ENCODE measurements at places on chromosomes 7 and 10. TPM values are rescaled to one million over a fixed set of nuclear protein-coding genes. Genes with fewer than 3 reads are reported as not detected.

MTERF1 gene
- 36.9 TPM for total RNA-seq

GATA3 gene
- not detected for total RNA-seq

NYAP1 gene
- total RNA-seq = 1.2 TPM

- H3K4me1 ChIP-seq = peaks cover 6% of the 10 kb centered on the region
- H3K4me3 ChIP-seq = no peak overlapping the region
- H3K27ac ChIP-seq = no peak overlapping the region
- H3K36me3 ChIP-seq = no peaks in the 10 kb centered on the region
- H3K27me3 ChIP-seq = no peaks in the 10 kb centered on the region
- DNase-seq = no peak
Measured at GRCh38 chr10:43251419-43252165, 15.3 kb downstream of the RASGEF1A start.

- no peaks in the 10 kb centered on the region for H3K27me3 ChIP-seq
- H3K4me1 ChIP-seq = no peaks in the 10 kb centered on the region
- no peaks in the 10 kb centered on the region for H3K36me3 ChIP-seq
- H3K27ac ChIP-seq = no peak overlapping the region
Measured at GRCh38 chr10:3564346-3565002, 220.5 kb downstream of the KLF6 start.

DNA sequence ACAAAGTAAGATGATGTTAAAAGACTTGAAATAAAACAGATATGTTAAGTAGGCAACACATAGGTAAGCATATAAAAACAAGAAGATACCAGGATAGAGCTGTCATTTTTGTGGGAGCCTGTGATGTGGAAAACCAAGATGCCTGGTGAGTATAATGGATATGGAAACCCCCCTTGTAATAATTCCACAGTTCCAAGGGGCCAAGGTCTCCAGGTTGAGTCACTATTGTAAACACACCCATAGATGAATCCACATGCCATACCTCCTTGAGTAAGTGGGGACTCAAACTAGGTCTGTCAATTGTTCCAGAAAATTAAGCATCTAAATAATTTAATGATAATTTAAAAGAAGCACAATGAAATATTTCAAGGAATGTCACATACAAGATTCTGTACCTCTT lies 15.9 kb downstream of the CAV1 start:
- H3K27ac ChIP-seq = no peak overlapping the region
- DNase-seq = no peak
- H3K4me3 ChIP-seq = no peak overlapping the region
- no peaks in the 10 kb centered on the region for H3K27me3 ChIP-seq
- no peaks in the 10 kb centered on the region for H3K36me3 ChIP-seq

- H3K36me3 ChIP-seq = no peaks in the 10 kb centered on the region
- peak; percentile 92 for DNase-seq
Measured at GRCh38 chr7:141533149-141533949, 17.9 kb upstream of the AGK start.

- no peaks in the 10 kb centered on the region for H3K4me1 ChIP-seq
- no peaks in the 10 kb centered on the region for H3K27me3 ChIP-seq
- DNase-seq = no peak
- H3K36me3 ChIP-seq = no peaks in the 10 kb centered on the region
- no peak overlapping the region for H3K4me3 ChIP-seq
- no peak overlapping the region for H3K27ac ChIP-seq
Measured at GRCh38 chr10:9900751-9901150, 1116.9 kb upstream of the CELF2 start.

GRCh38 chr7:51645702-51646298 lies 329.2 kb upstream of the COBL start:
- no peak overlapping the region for H3K4me3 ChIP-seq
- H3K27me3 ChIP-seq = no peaks in the 10 kb centered on the region
- peaks cover 7% of the 10 kb centered on the region for H3K4me1 ChIP-seq
- DNase-seq = no peak

GRCh38 chr10:131078131-131078881 lies 233.2 kb downstream of the TCERG1L start:
- H3K27me3 ChIP-seq = no peaks in the 10 kb centered on the region
- no peak overlapping the region for H3K27ac ChIP-seq

CFAP70 gene
- 1.1 TPM for total RNA-seq

- H3K27ac ChIP-seq = no peak overlapping the region
- peaks cover 85% of the 10 kb centered on the region for H3K27me3 ChIP-seq
- no peak for DNase-seq
- H3K36me3 ChIP-seq = no peaks in the 10 kb centered on the region
- no peak overlapping the region for H3K4me3 ChIP-seq
Measured at GRCh38 chr10:101044117-101044516, 13.1 kb downstream of the SFXN3 start.

VIM gene
- 820 TPM for total RNA-seq

DNA sequence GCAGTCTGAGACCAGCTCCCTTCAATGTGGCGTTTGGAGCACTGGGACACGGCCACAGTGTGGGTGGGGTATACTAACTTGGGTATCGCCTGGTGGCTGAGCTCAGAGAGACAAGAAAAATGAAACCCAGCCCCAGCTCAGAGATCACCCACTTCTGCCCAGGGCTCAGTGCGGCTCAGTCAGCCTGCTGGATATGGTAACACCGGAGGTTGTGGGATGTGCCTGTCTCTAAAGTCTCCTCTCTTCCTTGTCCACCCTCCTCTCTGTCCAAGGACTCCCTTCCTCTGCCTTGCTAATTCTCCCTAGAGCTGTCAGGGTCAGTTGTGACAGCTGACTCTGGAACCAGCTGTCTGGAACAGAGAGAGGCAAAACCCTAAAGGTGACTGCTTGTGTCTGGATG lies 149.1 kb downstream of the PTPN20 start:
- no peak for DNase-seq
- no peaks in the 10 kb centered on the region for H3K36me3 ChIP-seq
- H3K4me3 ChIP-seq = no peak overlapping the region
- no peaks in the 10 kb centered on the region for H3K4me1 ChIP-seq
- H3K27me3 ChIP-seq = no peaks in the 10 kb centered on the region
- no peak overlapping the region for H3K27ac ChIP-seq

DNA sequence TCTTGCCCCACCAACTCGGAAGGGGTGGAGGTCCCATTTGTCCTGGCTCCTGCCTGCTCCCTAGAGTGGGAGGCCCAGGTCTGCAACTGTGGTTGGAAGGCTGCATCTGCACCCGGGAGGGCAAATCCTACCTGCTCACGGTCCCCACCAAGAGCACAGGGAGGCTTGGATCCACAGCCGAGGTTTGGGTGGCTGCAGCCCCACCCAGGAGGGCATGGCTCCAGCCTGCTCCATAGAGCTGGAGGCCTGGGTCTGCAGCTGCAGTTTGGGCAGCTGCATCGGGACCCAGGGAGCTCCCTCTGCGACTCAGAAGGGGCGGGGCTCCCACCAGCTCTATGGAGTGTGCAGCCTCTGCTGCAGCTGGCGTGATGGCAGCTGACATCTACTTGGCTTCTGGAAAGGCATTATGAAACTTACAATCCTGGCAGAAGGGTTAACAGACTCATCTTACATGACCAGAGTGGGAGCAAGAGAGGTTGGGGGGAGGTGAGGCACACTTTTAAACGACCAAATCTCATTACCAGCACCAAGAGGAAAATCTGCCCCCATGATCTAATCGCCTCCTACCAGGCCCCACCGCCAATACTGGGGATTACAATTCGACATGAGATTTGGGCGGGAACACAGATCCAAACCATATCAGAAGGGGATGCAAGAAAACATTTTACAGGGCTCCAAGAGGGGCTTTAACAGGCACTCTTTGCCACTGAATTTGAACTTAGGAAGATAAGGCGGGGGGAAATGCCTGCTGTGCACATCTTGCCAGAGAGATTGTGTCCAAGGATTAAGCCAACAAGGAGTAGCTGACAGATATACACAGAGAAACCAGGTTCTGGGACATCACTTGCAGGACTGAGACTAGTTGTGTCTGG lies 8.2 kb upstream of the BLVRA start:
- no peaks in the 10 kb centered on the region for H3K36me3 ChIP-seq
- no peak overlapping the region for H3K27ac ChIP-seq
- H3K4me1 ChIP-seq = peaks cover 7% of the 10 kb centered on the region
- no peak overlapping the region for H3K4me3 ChIP-seq

DNA sequence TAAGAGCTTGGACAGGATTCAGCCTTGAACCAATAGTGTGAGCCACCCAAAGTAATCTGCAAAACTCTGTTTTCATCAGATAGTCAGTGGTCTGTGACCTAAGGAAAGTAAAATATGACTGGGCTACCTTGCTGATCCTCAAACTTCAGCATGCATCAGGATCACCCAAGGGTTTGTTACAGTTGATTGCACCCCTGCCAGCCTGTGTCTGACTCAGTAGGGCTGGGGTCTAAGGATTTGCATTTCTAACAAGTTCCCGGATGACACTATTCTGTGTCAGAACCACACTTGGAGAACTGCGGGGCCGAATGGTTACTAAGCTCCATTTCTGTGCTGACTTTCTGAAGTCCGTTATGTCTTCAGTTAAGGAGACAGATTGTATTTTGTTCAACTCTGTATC lies 40.6 kb upstream of the TSPAN13 start:
- no peaks in the 10 kb centered on the region for H3K36me3 ChIP-seq
- no peak overlapping the region for H3K27ac ChIP-seq
- H3K27me3 ChIP-seq = no peaks in the 10 kb centered on the region
- peak; percentile 16 for DNase-seq
- H3K4me1 ChIP-seq = peaks cover 9% of the 10 kb centered on the region

- no peak overlapping the region for H3K27ac ChIP-seq
- H3K27me3 ChIP-seq = no peaks in the 10 kb centered on the region
- H3K4me3 ChIP-seq = no peak overlapping the region
- no peaks in the 10 kb centered on the region for H3K36me3 ChIP-seq
- DNase-seq = no peak
Measured at GRCh38 chr10:33064706-33065105, 106.7 kb upstream of the ITGB1 start.

DNA sequence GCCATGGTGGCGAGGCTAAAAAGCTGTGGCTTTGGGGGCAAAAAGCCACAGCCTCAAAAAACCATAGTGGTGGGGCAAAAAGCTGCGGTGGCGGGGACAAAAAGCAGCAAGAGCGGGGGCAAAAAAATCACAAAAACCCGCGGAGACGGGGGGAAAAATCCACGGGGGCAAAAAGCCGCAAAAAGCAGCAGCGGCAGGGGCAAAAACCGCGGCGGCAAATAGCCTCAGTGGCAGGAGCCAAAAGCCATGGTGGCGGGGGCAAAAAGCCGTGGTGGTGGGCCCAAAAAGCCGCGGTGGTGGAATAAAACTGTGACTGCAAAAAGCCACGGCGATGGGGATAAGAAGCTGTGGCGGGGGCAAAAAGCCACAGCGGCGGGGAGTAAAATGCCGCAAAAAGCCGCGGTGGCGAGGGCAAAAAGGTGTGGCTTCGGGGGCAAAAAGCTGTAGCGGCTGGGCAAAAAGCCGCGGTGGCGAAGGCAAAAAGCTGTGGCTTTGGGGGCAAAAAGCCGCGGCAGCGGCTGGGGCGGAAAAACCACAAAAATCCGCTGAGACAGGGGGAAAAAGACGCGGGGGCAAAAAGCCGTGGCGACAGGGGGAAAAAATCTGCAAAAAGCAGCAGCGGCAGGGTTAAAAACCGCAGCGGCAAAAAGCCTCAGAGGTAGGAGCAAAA lies 526.6 kb downstream of the ZNF33B start:
- H3K27ac ChIP-seq = no peak overlapping the region
- no peak for DNase-seq
- H3K27me3 ChIP-seq = no peaks in the 10 kb centered on the region
- H3K4me1 ChIP-seq = no peaks in the 10 kb centered on the region

GRCh38 chr7:121383235-121383910 lies 12.7 kb downstream of the FAM3C start:
- no peak for DNase-seq
- peaks cover 6% of the 10 kb centered on the region for H3K4me1 ChIP-seq
- no peak overlapping the region for H3K4me3 ChIP-seq

DNA sequence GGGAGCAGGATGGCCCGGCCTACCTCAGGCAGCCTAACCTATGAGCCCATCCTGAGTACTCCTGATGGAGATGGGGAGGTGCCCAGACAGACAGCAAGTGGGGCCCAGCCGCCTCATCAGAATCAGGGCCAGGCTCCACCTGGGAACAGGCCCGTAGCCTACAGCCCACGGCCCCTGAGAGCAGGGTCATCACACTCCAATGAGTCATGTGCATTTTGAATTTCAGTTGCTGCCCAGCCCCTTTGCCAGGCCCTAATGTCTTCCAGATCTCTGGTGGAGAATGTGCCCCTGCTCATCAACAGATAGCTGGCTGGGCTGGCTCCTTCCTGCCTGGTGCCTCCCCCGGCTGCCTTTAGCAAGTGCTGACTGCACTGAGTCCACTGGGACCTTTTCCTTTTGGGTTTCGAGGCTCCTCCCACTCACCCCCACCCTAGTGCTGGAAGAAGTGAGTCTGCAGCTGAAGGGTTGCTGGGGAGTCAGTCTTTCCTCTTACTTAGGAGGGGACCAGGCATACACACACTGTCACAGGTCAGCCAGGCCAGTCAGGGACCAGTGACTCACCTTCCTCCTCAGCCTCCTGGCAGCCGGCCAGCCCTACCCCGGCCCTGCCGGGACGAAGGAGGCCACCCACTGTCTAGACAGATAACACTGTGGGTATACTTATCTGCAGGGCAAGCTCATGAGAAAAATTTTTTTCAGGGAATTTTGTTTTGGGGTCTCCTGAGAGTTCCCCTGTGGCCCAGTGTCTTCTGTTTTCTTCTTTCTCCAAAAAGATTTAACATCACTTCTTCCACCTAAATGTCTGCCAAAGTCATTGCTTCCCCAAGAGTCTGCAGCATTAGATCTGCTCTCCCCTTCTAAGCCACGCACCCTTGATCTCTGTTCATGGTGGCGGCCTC lies 9.1 kb upstream of the ASIC3 start:
- no peak overlapping the region for H3K27ac ChIP-seq
- DNase-seq = no peak
- no peaks in the 10 kb centered on the region for H3K36me3 ChIP-seq
- H3K27me3 ChIP-seq = no peaks in the 10 kb centered on the region
- no peak overlapping the region for H3K4me3 ChIP-seq
- no peaks in the 10 kb centered on the region for H3K4me1 ChIP-seq

DNA sequence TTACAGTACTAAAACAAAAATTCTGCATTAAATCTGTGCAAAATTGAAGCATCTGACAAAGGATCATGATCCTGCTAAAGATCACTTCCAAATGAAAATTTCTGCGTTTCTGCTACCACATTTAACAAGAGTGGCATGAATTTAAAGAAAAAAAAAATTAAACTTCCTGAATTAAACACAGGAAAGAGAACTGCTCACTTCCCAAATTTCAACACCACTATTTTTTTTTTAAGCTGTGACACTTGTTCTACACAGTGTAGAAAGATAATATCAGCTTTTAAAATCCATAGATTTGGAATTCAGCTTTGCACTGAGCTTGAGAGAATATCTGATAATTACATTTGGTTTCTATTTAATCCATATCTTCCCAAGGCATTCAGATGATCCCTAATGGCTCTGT lies 73.6 kb downstream of the EPC1 start:
- H3K4me3 ChIP-seq = no peak overlapping the region
- H3K4me1 ChIP-seq = no peaks in the 10 kb centered on the region
- peaks cover 32% of the 10 kb centered on the region for H3K36me3 ChIP-seq
- no peaks in the 10 kb centered on the region for H3K27me3 ChIP-seq
- no peak overlapping the region for H3K27ac ChIP-seq

All from neural progenitor cell (in vitro differentiated cells).